Activated CD4-positive, alpha-beta T cell treated with anti-CD3 and anti-CD28 coated beads for 4 hours (primary cell): ENCODE measurements at places on chromosomes 1 and 21.

DNA sequence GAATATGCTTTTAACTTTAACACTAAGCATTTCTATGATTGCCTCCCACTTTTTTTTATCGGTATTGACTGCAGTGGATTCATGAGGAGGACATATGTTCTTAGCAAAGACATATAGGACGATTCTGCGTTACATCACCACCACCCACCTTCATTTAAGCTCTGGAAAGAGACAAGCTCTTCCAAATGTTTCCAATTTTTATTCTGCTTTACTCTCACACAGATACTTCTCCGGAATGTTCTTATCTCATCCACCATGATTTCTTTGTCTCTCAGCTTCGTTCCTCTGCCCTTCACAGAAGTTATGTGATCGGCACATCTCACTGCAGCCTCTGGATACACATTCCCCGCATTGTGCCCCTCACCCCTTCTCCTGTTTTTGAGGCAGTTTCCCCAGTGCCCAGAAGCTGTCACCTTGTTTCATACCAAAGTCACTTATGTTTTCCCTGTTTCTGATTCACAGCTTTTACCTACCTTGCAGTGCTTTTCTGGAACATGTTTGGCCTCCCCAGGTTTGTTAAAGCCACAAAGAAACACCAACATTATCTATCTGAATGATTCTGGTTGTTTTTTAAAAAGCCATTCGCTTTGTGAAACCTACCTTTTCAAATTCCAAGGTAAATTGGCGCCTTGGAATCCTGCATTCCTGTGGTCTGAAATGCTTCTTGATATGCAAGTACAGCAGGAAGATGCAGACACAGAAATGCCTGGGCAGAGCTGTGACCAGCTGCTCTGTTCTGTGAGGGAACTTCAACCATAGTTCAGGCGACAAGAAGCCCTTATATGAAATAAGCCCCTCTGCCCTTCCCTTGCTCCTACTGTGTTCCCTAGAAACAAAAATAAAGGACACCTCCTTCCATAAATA is 1020.2 kb downstream of the TTLL7 start:
- DNase-seq = no peak

DNA sequence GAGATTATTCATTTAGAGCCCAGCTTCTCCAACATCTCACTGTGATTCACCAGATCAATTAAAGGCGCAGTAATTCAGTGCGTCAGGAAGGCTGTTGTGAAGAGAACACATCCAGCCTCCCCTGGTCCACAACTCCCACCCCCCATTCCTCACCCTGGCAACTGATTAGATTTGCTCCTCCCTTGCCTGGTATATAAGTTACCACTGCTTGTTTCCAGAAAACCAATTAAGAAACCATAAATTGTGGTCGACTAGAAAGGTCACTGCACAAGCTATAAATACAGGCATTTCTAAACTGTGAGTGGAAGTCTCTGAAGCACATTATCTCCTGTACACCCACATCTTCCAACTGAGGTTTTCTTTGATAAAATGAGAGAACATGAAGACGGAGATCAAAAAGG is 41.9 kb downstream of the FAM163A start:
- no peak for DNase-seq

GRCh38 chr21:40681164-40681859 is 165.6 kb downstream of the DSCAM start:
- no peak for DNase-seq

GRCh38 chr1:29236712-29237128 is 398 bp downstream of the PTPRU start:
- DNase-seq = no peak

- no peak for DNase-seq
Measured at GRCh38 chr1:171833091-171833825, 8.0 kb upstream of the DNM3 start.

DNA sequence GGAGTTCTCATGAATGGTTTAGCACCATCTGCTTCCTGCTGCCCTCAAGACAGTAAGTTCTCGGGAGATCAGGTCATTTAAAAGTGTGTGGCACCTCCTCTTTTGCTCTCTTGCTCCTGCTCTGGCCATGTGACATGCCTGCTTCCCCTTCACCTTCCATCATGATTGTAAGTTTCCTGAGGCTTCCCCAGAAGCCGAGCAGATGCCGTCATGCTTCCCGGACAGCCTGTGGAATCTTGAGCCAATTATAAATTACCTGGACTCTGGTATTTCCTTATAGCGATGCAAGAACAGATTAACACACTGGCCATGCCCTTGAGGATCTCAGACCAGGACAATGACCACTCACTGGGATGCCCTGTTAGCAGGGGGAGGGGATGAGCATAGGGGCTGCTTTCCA is 212.3 kb downstream of the MATN1 start:
- DNase-seq = no peak
